ENCODE measurements at places on chromosomes 11 and 22.

DNA sequence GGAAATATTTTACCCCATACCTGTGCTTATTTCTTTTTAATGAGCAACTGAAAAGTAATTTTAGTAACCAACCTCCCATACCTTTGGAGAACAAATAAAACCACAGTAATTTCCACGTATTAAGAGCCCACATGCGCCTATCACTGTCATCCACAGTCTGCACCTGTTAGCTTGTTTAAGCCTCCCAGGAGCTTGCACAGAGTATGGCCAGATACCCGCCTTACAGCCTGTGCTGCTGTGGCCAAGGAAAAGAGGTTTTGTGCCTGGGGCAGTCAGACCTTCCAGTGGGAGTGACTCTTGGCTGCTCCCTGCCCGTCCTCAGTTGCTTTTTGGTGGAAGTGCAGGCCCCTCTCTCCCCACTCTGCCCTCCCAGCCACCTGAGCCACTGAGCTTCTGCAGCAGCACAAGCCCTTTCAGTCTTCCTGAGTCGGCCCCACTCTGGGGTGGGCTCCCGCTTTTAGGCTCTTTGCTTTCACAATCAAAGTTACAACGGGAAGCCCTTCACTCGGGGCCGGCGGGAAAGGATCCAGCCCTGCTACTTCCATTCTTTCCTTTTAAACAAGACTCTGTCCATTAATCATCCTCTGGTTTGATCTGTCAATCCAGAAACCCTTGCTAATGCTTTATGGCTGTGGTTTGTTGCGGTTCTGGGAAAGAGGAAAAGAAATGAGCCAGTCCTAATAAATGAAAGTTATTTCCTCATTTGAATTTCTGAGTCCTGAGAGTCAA lies 308.8 kb downstream of the TBC1D22A start:
- DNase-seq = no peak

DNA sequence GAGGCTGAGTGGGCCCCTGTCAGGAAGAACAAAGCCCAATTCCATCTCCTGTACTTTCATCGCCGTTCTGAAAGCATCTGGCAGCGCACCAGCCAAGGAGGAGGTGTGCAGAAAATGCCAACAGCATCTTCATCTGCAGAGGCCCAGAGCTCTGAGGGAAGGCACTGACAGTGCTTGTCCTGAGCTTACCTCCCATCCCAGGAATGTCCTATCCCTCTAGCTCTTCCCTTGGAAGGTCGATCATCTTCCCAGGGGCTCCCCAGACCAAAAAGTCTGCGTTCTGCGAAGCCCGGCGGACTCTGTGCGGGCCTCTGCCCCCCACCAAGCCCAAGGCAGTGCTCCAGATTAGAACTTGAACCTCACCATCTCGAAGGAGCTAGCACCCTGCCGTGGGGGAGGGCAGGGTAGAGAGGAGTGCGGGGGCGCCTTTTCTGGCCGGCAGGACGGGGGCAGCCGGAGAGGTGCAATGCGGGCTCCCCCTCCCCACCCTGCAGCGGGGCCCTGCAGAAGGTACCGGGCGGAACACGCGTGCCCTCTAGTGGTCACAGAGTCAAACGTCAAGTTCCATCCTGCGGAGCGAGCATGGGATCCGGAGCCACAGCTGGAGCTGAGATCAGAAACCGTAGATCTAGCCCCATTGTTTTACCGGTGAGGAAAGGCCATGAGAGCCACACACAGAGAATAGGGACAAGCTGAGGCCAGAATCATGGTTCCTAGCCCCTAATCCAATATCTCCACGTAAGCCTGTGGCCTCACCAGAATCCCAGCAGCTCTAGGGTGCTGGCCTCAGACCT lies 5.0 kb downstream of the SCN2B start:
- peak; percentile 66 for DNase-seq

DNA sequence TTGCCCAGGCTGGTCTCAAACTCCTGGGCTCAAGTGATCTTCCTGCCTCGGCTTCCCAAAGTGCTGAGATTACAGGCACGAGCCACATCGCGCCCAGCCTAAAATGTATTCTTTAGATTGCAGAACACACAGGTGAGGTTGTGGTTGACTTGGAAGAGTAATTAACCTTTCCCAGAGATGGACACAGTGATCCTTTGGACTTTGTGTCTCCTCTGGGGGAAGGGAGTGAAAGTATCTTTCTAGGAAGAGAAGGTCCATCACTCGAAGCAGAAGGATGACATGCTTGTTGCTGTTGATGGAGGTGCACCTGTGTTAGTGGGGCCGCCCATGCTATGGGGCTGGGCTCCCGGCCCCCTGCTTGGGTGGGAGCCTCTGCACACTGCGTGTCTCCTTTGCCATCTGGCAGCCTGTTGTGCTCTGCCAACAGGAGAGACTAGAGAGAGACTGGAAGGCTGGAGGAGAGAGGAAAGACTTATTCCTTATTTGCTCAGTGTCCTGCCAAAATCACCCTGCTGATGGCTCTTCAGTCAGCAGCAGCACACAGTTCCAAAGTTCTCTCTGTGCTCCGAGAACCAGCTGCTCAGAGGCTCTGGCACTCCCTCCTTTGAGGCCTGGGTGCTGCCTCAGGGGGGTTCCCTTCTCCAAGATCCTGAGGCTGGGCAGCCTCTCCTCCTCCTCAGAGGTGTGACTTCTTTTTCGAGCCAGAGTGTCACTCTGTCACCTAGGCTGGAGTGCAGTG lies 33.1 kb upstream of the CYB5R3 start:
- no peak for DNase-seq

DNA sequence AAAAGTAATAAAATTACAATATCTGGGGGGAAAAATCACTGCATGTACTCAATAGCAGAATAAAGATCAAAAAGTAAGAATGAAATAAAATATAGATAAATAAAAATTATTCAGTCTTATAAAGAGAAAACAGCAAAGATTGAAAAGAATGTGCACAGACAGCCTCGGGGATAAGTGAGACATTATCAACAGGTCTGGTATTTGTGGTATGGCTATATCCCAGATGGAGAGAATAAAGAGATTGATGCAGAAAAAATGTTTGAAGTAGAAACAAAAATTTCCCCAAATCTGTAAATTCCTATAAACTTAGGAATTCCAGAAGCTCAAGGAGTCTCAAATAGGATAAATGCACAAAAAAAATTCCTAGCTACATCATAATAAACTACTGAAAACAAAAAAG lies 74.5 kb upstream of the LUZP2 start:
- DNase-seq = no peak

DNA sequence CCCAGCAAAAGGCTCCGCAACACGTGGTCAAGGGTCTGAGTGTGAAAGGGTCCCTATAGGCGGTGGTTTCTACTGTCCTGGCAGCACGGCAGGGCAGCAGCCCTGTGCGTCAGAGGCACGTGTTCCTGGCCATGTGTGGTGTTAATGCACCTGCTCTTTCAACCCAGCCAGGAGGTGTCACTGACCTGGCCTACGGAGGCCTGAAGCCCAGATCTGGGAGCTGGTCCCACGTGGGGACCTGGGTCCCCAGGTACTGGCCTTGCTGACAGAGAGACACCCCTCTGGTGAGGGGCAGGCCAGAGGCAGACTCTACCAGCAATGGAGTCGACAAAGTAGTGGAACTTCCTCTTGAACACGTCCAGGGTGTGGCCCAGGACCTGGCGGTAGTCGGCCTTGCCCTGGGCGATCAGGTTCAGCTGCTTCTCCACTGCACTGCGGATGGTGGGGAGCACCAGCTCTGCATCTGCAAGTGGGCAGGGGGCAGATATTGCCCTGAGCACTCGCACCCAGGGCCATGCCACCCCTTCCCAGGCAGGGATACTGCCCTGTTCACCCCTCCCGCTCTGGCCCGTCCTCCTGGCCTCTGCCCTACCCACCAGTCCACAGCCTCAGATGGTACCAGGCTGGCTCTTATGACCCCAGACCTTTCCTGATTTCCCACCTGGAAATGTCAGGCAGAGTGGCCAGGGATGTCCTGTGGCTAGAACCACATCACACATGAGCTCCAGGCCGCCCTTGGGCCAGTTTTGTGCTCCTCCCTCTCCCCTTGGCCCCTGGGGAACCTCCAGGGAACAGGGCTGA lies 6.8 kb upstream of the PPM1F start:
- no peak for DNase-seq

DNA sequence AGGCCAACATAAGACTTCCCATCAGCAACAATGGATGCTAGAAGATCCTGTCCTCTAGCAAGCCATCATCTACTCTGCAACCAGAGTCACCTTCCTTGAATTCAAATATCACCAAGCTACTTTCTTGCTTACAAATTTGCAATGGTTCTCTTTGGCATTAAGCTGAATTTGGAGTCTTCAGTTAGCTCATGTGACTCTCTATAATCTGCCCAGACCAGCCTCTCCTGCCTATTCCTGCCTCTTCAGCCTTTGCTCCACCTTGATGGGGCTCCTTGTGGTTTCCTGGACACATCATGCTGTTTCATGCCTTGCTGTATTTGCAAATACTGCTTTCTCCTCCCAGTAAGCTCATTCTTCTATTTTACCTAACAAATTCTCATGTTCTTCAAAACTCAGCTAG lies 82.3 kb downstream of the RASSF10 start:
- DNase-seq = no peak

- no peak for DNase-seq
These were observed 92.8 kb downstream of the CCDC73 start for GRCh38 chr11:32701616-32702015.

- no peak for DNase-seq
These were observed 22.9 kb upstream of the THY1 start for GRCh38 chr11:119445850-119446249.

DNA sequence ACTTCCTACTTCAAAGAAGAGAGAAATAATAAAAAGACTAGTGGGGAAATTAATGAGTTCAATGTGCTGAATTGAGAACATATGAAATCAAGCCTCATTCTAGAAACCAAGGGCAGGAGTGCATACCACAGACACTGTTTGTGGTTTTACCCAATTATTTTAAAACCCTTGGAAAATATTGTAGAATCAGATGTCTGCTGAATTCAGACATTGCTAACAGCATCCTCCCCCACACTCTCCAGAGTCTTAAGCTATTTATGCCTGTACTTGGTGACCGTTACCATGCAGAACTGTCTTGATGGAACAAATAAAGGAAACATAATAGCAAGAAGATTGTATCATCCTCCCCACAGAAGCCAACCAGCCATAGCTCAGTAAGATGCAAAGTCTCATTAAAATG lies 850.1 kb downstream of the NTM start:
- no peak for DNase-seq

DNA sequence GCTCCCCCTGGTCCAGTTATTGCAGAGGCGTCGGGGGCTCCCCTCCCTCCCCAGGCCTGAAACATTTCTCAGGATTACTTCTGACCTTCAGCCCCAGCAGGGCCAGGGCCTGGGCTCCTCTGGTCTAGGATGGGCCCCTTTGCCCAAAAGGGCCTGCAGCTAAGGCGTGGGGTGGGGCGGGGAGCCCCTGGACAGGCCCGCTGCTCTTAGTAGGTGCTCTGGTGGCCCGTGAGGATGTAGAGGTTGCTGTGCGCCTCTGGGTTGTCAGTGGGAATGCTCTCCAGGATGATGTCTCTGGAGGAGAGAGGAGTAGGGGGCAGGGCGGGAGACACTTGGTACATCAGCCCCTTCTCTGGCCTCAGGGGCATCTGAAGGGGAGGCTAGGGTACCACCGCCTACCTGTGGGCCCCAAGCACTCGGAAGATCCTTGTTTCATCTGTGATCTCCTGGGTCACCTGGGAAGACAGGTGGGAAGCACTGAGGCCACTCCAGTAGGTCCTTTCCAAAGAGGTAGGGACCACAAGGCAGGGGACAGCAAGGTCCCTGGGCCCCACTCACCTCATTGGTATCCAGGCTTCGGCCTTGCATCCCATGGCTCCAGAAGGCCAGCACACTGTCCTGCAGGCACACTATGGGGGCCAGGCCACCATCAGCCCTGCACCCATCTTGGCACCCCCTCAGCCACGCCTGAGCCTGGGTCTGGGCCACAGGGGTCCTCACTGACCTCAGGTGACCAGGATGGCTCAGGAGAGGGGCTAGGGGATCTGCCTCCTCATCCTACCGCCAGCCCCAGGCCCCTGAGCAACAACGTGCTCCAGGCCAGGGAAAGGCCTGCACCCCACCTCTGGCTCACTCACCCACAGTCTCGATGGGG lies 11.2 kb upstream of the SF1 start:
- no peak for DNase-seq

- no peak for DNase-seq
These were observed 1.9 kb downstream of the PIWIL3 start for GRCh38 chr22:24772493-24773220.

DNA sequence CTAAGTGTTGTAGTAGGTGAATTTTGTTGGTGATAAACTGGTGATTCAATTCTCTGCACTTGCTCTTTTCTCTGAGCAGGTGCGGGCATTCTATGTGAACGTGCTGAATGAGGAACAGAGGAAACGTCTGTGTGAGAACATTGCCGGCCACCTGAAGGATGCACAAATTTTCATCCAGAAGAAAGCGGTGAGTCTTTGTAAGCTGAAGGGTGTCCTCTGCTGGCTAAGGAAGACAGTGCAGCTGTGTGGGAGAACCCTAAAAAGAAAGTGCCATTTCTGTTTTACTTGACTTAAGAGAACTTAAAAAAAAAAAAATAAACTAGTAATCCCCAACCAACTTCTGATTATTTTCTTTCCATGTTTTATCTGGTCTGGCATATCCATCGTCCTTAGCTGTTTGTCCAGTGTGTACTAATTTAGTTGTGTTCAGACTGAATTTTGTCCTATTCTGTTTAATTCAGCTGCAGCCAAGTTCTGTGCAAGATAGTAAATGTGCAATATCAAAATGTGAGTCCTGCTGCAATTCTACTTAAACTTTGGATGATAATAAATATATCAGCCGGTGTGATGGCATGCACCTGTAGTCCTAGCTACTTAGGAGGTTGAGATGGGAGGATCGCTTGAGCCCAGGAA lies 29.6 kb downstream of the CAT start:
- peak; percentile 12 for DNase-seq

DNA sequence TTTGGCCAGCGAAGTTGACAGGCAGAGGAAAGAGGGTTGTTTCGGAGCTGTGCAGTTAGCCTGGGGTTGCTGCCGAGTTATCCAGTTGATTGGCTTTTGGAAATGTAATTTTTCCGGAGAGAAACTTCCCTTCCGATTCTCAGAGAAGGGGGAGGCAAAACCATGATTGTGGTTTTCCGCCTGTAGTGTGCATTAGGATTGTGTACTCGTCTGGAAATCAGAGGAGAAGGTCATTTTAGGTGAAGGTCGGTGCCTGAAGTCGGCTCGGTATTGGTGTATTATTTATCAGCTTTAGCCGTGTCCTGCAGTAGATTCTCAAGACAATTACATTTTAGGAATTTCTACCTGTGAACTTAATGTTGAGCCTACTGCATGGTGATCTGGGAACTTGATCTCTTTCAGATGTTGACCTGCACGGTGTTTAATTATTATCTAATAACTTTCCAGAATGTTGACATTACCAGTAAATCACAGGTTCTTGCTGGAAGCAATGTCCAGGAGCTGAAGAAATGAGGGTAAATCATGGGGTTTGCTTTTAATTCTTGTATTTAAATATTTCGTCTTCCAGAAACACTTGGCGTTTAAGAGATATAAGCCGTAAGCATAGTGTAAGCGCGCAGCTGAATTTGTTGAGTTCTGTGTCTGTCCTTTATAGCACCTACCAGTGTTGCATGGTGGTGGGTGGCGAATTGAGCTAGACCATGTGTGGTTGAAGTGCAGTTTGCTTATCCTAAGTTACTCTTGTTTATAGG lies 1.3 kb downstream of the ARHGEF12 start:
- DNase-seq = no peak

- DNase-seq = no peak
These were observed 16.6 kb downstream of the ARAP1 start for GRCh38 chr11:72735495-72736027.

Measured in activated T-cell treated with anti-CD3 and anti-CD28 coated beads for 1 hour (primary cell).